ENCODE measurements at places on chromosomes 7 and 10. TPM values are rescaled to one million over a fixed set of nuclear protein-coding genes. Genes with fewer than 3 reads are reported as not detected.

DNA sequence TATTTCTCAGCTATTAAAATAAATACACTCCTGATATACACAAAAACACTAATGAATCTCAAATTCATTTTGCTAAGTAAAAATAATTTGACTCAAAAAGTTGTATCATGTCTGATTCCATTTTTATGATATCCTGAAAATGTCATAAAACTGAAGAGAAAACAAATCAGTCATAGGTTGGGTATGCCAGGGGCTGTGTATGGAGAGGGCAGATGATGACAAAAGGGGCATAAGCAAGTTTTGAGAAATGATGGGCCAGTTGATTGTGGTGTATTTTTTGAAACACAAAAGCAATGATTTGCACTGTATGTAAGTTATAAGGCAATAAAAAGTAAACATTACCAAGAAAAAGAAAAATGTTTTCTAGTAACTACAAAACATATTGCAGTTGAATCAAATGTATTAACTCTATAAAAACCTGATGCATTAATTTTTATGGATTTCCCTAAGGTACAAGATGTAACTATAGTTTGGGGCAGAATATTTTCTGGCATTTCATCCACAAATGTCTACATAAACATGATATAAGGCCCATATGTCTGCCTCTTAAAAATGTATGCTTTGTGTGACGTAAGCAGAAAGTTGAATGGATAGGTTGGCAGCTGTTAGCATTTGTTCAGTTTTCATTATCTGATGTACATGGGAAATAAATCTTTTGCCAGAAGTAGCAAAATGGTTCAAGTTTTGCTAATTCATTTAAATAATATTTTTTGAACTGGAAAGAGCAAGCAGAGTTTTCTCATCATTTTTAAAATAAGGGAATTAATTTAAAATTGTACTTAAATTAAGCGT is 35.1 kb upstream of the ING3 start:
- DNase-seq: peak; percentile 17

- DNase-seq: no peak
Observed at GRCh38 chr7:131057794-131058070, 269.9 kb upstream of the MKLN1 start.

PPIF gene
- 21.7 TPM for polyA plus RNA-seq

DNA sequence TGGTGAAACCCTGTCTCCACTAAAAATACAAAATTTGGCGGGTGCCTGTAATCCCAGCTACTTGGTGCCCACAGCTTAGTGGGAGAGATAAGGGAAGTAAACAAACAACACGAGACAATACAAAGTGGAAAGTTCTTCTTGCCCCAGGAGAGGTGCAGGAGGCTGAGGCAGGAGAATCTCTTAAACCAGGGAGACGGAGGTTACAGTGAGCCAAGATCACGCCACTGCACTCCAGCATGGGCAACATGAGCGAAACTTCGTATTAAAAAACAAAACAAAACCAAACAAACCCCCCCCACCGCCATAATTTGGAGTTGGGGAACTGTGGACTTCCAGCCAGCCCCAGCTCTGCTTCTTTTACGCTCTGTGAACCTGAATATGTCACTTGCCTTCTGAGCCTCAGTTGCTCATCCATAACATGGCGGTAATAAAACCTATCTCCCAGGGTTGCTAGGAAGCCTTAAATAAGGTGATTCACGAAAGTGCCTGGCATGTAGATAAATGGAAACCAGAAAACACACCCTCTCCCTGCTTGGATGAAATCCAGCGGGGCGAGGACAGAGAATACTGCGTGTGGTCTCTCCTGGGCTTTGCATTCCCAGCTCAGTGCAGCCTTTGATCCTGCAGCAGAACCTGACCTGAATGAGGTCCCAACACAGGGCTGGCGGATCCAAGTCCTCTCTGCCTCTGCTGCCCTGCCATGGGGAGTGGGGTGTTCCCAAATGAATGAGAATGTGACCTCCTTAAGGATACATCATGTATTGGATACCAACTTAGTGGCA is 10.2 kb downstream of the MLXIPL start:
- no peak for DNase-seq

OPN1SW gene
- 2.9 TPM for polyA plus RNA-seq

- DNase-seq: peak; percentile 97
Observed at GRCh38 chr10:32346134-32346550, 816 bp downstream of the EPC1 start.

- peak; percentile 44 for DNase-seq
Observed at GRCh38 chr10:110636932-110637557, 7.1 kb upstream of the RBM20 start.

CALHM3 gene
- not detected for polyA plus RNA-seq

DNA sequence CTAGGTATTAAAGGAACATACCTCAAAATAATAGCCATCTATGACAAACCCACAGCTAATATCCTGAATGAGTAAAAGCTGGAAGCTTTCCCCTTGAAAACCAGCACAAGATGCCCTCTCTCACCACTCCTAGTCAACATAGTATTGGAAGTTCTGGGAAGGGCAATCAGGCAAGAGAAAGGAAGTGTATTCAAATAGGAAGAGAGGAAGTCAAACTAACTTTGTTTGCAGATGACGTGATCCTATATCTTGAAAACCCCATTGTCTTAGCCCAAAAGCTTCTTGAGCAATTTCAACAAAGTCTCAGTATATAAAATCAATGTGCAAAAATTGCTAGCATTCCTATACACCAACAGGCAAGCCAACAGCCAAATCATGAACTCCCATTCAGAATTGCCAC is 131.3 kb downstream of the FANK1 start:
- DNase-seq: no peak

DNA sequence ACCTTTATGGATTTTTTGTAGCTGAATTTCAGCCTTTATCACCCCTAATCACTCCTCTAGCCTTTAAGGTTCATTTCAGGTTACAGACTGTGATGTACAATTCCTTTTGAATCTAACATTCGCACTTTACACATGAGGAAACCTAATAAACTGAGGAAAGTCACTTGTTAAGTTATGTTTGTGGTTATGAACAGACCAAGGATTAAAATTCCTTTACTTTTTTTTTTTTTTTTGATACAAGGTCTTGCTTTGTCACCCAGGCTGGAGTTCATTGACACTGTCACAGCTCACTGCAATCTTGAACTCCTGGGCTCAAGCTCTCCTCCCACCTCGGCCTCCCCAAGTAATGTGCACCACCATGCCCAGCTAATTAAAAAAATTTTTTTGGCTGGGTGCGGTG is 3.6 kb downstream of the MCU start:
- no peak for DNase-seq
